ENCODE measurements at places on chromosomes 3 and 15.
A peak's percentile ranks its signal among the peaks of the same experiment; 100 is the strongest.

DNA sequence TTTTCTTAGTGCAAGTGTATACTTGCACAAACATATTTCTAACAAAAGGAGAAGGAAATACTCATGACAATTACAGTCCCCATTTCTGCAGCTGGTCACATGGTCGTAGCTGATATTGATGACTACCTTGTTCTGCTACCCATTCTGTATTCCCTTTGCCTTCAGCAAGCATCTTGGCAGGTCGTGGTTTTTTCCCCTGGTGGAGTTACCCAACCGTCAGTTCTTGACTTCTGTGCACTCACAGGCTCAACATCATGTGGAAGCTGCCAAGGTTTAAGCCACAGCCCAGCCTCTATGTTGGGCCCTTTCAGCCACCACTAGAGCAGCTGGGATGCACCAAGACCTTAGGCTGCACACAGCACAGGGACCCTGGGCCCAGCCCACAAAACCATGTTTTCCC lies 56.1 kb downstream of the VGLL3 start:
- H3K36me3 ChIP-seq, result no peaks in the 10 kb centered on the region
- H3K4me1 ChIP-seq, result peaks cover 6% of the 10 kb centered on the region
- no peak overlapping the region for H3K4me3 ChIP-seq

GRCh38 chr15:96354731-96355567 lies 24.4 kb downstream of the NR2F2 start:
- H3K4me1 ChIP-seq, result peaks cover 66% of the 10 kb centered on the region
- no peak for DNase-seq
- peak overlapping the region; percentile 90 for H3K27ac ChIP-seq
- peak overlapping the region; percentile 73 for H3K4me3 ChIP-seq
- H3K36me3 ChIP-seq, result no peaks in the 10 kb centered on the region

DNA sequence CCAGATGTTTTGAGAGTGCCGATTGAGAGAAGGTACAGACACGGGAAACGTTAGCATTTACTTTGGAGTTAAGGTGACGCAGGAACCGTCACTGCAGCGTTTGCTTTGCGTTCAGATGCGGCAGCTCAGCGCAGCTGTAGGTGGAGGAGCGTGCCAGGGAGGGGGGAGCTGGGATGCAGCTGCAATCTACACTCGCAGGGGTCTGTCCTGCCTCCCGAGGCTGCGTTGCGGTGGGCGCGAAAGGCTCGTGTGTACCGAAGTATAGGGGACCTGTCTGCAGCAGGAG lies 425 bp upstream of the FYTTD1 start:
- H3K4me3 ChIP-seq, result peak overlapping the region; percentile 94
- no peaks in the 10 kb centered on the region for H3K27me3 ChIP-seq
- DNase-seq, result no peak
- no peaks in the 10 kb centered on the region for H3K36me3 ChIP-seq
- peak overlapping the region; percentile 45 for H3K27ac ChIP-seq

GRCh38 chr15:68997930-68998777 lies 16.3 kb upstream of the NOX5 start:
- H3K36me3 ChIP-seq, result no peaks in the 10 kb centered on the region
- no peak overlapping the region for H3K27ac ChIP-seq
- DNase-seq, result no peak

- H3K4me1 ChIP-seq, result peaks cover 26% of the 10 kb centered on the region
- H3K27ac ChIP-seq, result no peak overlapping the region
- H3K4me3 ChIP-seq, result no peak overlapping the region
- no peak for DNase-seq
Measured at GRCh38 chr3:58214484-58215316, 3.9 kb upstream of the DNASE1L3 start.

DNA sequence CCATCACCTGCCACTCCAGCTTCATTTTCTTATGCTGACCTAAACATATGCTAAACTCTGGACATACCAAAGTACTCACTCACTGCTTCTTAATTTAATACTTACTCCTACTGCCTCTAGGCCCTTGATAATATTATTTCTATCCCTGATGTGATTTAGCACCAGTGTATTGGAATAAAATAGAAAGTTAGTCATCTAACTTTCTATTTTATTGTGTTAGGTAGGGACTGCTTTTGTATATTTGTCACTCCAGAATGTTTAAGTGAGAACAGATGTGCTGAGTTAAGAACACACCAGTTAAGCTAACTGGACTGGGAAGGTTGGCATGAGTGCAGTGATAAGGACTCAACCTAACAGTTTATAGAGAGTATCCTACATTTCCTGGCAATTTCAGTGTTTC lies 6.5 kb upstream of the CLDN16 start:
- no peak overlapping the region for H3K27ac ChIP-seq
- H3K4me1 ChIP-seq, result no peaks in the 10 kb centered on the region
- H3K36me3 ChIP-seq, result no peaks in the 10 kb centered on the region
- H3K4me3 ChIP-seq, result no peak overlapping the region

- no peaks in the 10 kb centered on the region for H3K4me1 ChIP-seq
- H3K27me3 ChIP-seq, result no peaks in the 10 kb centered on the region
- no peak overlapping the region for H3K27ac ChIP-seq
- DNase-seq, result no peak
- no peaks in the 10 kb centered on the region for H3K36me3 ChIP-seq
Measured at GRCh38 chr3:122365073-122365472, 18.0 kb downstream of the MIX23 start.

- DNase-seq, result no peak
- H3K4me1 ChIP-seq, result no peaks in the 10 kb centered on the region
- H3K27ac ChIP-seq, result no peak overlapping the region
- H3K36me3 ChIP-seq, result peaks cover 8% of the 10 kb centered on the region
- H3K27me3 ChIP-seq, result no peaks in the 10 kb centered on the region
Measured at GRCh38 chr15:42782716-42783115, 45.8 kb upstream of the CDAN1 start.

DNA sequence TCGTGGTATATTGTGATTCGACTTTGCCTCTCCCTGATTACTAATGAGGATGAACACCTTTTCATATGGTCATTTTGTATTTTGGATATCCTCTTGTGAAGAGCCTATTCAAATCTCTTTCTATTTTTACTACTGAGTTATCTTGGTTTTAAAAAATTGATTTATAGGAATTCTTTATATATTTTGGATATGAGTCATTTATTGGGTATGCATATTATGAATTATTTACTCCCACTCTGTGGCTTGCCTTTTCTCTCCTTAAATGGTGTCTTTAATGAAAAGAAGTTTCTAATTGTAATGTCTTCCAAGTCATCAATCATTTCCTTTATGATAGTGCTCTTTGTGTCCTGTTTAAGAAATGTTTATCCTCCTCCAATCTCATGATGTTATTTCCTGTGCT lies 191.5 kb upstream of the DPH6 start:
- H3K36me3 ChIP-seq, result no peaks in the 10 kb centered on the region
- H3K4me3 ChIP-seq, result no peak overlapping the region
- DNase-seq, result no peak
- H3K4me1 ChIP-seq, result no peaks in the 10 kb centered on the region

DNA sequence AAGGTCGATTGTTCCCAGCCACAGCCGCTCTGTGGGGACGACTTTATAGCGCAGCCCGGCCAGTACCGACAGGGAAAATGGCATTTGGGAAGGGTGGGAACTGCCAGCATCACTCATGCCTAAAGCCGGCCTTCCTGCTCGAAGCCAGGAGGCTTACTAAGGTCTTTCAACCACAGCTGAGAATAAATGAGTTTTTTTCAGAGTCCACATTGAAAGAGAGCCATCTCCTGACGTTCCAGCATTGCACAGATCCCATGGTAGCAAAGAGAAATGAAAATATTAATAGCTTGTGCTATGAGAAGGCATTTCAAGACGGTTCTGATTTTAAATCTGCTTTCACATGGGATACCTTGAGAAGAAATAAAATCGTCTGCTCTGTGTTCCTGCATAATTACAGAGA lies 230.2 kb upstream of the IGF1R start:
- H3K36me3 ChIP-seq, result no peaks in the 10 kb centered on the region
- no peak overlapping the region for H3K27ac ChIP-seq
- H3K27me3 ChIP-seq, result peaks cover 6% of the 10 kb centered on the region
- DNase-seq, result no peak
- H3K4me1 ChIP-seq, result peaks cover 9% of the 10 kb centered on the region

DNA sequence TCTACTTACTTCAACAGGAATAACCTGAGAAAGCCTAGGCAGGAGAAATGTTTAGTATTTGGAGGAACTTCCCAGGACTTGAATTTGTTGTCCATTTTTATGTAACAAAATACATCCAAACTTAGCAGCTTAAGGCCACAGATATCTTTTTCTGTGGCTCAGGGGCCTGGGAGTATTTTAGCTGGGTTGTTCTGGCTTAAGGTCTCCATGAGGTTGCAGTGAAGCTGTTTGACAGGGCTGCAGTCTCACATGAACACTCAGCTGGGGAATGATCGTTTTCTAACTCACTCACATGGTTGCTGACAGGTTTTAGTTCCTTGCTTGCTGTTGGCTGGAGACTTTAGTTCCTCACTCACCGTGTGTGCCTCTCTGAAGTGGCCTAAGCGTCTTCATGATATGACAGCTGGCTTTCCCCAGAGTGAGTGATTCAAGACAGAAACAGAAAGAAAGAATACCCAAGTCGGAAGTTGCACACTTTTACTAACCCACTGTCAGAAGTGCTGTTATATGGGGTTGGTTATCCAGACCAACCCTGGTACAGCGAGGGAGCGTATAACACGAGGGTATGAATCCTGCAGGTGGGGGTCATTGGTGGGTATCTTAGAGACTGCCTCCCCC lies 229.7 kb upstream of the TBL1XR1 start:
- H3K4me3 ChIP-seq, result no peak overlapping the region
- H3K27ac ChIP-seq, result no peak overlapping the region
- no peaks in the 10 kb centered on the region for H3K4me1 ChIP-seq
- no peak for DNase-seq
- no peaks in the 10 kb centered on the region for H3K36me3 ChIP-seq

DNA sequence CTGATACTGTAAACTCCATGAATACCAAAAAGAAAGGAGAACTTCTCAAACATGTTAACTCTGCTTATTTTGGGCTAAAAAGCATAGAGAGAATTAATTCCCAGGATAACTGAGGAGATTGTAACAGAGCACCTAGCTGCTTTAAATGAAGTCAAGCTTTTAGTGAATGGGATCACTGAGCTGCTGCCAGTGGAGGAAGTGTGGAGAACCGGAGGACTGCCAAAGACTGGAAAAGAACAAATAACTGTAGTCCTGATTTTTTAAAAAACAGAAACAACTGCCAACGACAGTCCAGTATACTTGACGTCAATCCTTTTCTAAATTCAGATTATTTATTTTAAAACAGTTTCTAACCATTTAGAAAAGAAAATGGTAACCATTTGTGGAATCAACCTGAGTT lies 3.3 kb downstream of the C3orf70 start:
- no peaks in the 10 kb centered on the region for H3K36me3 ChIP-seq
- peaks cover 29% of the 10 kb centered on the region for H3K27me3 ChIP-seq
- peaks cover 27% of the 10 kb centered on the region for H3K4me1 ChIP-seq
- H3K27ac ChIP-seq, result peak overlapping the region; percentile 26
- H3K4me3 ChIP-seq, result no peak overlapping the region

GRCh38 chr15:68512052-68512451 lies 66.7 kb upstream of the CORO2B start:
- no peaks in the 10 kb centered on the region for H3K27me3 ChIP-seq
- peak overlapping the region; percentile 69 for H3K27ac ChIP-seq
- peaks cover 15% of the 10 kb centered on the region for H3K4me1 ChIP-seq
- DNase-seq, result no peak
